ENCODE measurements at places on chromosomes 4 and X. TPM values are rescaled to one million over a fixed set of nuclear protein-coding genes. Genes with fewer than 3 reads are reported as not detected.

ATP1B4 gene
- total RNA-seq: not detected

PRIMPOL gene
- total RNA-seq: 16.2 TPM

FNIP2 gene
- total RNA-seq: 10.5 TPM

ALB gene
- total RNA-seq: not detected

CFAP47 gene
- not detected for total RNA-seq

GABRQ gene
- 0.07 TPM for total RNA-seq

OTUD6A gene
- total RNA-seq: not detected

All from activated T-helper 2 cell treated with anti-CD3 and anti-CD28 coated beads, Interferon-gamma antibody, Interleukin-2, Interleukin-4, amounts not matched to agents 10 μg/mL and 5 μg/mL and 100 μg/mL, durations not matched to agents 14 hours and 24 hours and 36 hours (primary cell).